ENCODE measurements at places on chromosomes 7 and 10.

GRCh38 chr7:131948434-131949053 is 392.1 kb upstream of the PODXL start:
- no peak for DNase-seq

- no peak for DNase-seq
These were observed 61.6 kb downstream of the MICALL2 start for GRCh38 chr7:1397491-1398327.

GRCh38 chr10:72610466-72610865 is 15.4 kb downstream of the MICU1 start:
- DNase-seq = no peak

DNA sequence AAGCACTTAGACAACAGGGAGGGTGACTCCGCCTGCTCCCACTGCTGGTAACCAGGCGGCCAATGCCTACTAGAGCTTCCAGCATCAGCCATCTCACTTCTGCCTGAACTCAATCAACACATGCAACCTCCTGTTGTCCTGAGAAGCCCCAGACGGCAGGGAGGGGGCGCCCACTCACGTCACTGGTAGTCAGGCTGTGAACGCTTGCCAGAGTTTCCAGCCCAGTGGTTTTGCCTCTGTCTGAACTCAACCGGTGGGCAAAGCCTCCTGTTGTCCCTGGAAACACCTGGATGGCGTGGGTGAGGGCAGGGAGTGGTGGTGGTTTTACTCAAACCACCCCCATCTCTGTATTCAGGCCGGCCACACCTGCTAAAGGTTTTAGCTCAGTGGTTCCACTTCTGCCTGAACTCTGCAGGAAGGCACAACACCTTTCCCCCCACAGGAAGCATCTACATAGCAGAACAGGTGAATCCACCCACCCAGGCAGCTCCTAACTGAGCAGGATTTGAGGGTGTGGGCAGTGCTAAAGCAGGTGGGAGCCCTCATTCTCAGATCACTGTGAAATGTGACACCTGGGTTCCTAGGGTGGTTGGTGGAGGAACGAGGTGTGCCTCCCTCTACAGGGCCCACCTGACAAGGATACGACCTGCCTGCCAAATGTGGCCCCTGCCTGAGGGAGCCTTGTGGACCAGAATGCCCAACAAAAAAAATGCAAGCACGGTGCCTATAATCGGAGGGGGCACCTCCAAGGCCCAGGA is 563.0 kb upstream of the SEMA3D start:
- DNase-seq = no peak

DNA sequence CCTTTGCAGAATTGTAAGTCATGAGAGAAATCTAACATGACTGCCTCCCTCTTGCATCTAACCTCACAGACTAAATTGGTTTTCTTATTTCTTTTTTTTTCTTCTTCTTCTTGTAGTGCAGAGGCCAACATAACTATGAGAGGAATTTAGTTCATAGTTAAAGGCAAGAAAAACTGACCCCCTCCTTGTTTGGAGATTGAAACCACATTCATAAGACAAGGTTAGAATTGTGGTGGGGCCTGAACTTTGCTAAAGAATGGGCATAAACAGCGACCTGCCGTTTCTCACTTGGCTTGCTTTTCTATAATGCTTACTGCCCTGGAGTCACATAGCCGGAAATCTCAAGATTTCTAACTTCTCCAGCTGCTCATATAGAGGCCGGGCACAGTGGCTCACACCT is 2.4 kb upstream of the POLM start:
- DNase-seq = no peak

DNA sequence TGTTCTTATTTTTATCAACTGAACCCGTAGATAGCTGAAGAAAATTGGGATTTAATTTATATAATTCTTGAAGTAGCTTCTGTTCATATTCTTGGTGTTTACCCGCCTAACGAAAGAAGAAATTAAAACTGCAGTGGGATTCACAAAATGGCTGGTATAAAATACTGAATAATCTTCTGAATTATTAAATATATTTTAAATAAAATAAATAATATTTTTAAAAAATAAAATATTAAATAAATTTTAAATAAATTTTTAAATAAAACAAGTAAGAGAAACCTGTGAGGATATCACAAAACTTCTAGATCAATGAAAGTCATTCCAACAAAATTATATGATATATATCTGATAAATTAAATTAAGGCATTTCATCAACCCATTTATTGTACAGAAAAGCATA is 99.4 kb downstream of the CNOT4 start:
- DNase-seq = no peak

- DNase-seq = no peak
These were observed 47.5 kb upstream of the ANTXRL start for GRCh38 chr10:46239247-46239646.

DNA sequence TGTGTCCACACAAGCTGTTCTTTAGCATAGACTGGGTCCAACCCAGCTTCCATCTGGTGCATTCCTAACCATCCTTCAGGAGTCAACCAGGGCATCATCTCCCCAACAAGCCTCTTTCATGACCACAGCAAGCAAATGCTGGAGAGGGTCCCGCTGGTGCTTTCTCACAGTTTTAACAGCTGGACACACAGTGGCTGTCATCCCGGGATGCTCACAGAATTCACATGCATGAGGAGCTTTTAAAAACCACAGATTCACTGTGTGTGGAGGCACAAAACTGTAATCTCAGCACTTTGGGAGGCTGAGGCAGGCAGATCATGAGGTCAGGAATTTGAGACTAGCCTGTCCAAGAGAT is 6.4 kb upstream of the CYP3A7 start:
- DNase-seq = no peak

DNA sequence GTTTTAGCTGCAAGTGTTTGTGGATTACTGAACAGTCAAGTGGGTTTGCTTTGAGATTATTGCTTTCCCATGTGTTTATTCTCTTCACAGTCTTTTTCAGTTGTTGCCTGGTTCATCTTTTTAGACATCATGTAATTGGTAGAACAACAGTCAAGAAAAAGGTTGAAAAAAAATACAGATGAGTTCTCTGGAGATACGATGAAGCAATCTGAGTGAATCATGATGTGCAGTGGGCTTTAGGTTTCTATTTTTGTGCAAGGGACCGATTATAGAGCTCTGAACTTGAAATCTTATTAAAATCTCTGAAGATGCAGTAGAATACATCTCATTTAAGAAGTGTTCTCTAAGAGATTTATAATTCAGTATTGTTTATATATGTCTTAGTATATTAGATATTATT is 145.7 kb downstream of the SDK1 start:
- DNase-seq = no peak

DNA sequence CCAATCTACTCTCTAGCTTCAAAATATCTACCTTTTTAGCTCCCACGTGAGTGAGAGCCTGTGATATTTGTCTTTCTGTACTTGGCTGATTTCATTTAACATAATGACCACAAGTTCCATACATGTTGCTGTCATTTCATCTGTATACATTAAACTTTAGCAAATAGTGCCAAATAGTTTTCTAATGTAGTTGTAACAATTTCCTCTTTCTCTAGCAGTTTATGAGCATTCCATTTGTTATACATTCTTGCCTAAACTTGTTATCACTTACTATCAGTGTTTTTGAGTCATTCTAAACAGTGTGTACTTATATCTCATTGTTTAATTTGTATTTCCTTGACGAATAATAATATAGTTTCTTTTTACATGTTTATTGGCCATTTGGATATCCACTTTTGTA is 77.2 kb downstream of the NEUROD6 start:
- DNase-seq = no peak

GRCh38 chr10:71314694-71315225 is 4.3 kb upstream of the SLC29A3 start:
- DNase-seq = no peak

GRCh38 chr10:4267086-4267773 is 482.2 kb upstream of the KLF6 start:
- DNase-seq = no peak

GRCh38 chr7:4715410-4715776 is 33.3 kb downstream of the FOXK1 start:
- no peak for DNase-seq

DNA sequence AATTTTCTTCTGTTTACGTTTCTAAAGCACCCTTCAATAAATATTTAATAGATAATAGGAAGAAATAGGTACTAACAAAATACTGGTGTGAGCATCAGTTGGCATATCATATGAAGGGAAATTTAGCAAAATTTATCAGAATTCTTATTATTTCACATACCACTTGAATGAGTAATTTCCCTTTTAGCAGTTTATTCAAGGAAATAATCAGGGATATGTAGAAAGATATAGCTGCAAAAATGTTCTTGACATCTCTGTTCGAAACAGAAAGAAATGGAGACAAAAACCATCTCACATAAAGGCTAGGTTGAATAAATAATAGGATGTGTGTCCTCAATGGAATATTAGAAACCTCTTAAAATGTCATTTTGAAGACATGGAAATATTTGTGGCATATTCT is 35.8 kb upstream of the PIP4K2A start:
- no peak for DNase-seq

GRCh38 chr10:60910543-60910942 is 33.4 kb downstream of the RHOBTB1 start:
- no peak for DNase-seq

DNA sequence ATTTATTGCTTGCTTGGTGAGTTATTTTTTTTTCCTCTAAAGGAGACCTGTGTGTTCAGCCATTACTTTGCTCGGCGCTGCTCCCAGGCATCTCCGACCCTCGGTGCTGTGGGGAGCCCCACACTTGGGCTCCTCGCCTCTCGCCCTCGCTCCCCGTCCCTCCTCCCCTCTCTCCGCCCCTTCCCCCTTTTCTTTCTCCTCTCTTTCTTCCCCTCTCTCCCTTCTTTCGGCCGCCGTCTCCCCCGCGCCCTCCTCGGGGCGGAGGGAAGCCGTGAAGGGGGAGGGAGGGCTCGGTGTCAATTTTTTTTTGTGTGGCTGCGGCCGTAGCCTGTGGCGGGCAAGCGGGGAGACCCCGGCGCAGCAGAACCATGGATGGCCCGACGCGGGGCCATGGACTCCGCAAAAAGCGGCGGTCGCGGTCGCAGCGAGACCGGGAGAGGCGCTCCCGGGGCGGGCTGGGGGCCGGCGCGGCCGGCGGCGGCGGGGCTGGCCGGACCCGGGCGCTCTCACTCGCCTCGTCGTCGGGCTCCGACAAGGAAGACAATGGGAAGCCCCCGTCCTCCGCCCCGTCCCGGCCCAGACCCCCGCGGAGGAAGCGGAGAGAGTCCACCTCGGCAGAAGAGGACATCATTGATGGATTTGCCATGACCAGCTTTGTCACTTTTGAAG is 1.1 kb downstream of the AUTS2 start:
- no peak for DNase-seq

DNA sequence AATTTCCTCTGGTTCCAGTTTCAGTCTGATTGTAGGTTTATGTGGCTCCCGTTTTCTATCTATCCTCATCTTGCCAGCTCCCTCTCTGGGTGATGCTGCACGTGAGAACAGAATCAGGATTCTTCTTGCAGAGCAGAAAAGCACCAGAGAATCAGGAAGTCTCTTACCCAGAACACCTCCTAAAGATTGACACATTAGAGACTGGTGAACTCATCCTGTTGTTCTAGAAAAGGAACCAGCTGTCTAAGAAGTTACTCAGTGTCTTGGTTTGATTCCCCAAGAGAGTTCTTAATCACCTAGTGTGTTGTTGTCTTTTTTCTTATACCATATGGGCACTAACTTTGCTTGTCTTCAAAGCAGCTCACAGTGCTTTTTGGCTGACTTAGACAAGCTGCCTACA is 152.4 kb downstream of the DGKI start:
- no peak for DNase-seq

DNA sequence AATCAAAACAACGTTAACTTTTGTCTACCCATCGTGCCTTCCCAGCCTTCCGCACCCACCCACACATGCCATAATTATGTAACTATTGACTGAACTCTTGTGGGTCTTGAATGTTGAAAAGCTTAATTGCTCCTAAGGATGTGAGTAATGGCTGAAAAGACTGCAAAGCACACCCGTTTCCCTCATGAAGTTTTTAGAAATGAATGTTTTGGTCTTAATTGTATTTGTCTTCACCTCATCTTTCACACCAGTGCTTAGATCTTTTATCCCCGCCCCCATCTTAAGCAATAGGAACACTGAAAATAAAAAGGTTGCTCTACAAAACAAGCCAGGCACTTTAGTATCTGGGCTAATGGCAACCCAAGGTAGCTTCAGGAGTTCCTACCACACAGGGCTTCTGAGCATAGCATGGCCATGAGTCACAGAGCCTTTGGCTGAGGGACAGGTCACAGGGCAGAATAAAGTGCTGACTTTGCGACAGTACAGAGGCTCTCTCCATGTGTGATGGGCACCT is 690.5 kb downstream of the PARD3 start:
- DNase-seq = no peak

DNA sequence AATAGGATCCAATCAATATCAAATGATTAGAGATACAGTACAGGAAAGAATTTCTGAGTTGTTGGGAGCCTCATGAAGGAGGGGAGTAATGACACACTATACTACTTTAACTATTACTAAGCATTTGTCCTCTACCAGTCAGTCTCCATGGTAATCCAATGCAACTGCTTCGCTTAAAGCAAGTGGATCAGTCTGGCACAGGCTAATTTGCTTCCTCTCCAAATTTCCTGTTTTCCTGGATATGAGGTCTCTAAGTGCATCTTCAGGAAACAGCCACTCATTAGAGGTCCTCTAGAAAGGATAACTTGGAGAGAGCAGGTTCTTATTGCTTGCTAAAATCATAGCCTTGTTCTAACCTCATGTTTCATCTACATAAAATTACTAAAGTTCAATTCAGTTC is 8.4 kb upstream of the SEPTIN7 start:
- no peak for DNase-seq

GRCh38 chr7:39609113-39609934 is 14.0 kb upstream of the RALA start:
- no peak for DNase-seq

GRCh38 chr7:95893484-95893883 is 121.1 kb downstream of the DYNC1I1 start:
- no peak for DNase-seq

DNA sequence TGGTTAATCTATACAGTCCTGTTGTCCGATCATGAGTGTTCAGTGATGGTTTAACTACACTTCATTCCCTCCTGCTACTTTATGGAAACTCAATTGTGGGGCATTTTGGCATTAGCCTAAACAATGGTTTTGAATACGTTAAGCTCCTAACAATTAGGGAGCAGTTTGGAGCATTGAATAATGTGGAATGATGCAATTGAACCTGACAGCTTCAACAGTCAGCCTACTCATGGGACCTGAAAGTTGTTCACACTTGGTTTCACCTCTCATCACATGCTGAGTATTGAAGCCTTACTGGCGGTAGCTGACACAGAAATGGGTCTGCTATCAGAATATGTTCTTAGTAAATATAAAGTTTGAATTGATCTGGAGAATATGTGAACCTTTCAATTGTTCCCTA is 186.1 kb downstream of the MLLT10 start:
- DNase-seq = no peak
